ENCODE measurements at places on chromosomes 11 and 22.

DNA sequence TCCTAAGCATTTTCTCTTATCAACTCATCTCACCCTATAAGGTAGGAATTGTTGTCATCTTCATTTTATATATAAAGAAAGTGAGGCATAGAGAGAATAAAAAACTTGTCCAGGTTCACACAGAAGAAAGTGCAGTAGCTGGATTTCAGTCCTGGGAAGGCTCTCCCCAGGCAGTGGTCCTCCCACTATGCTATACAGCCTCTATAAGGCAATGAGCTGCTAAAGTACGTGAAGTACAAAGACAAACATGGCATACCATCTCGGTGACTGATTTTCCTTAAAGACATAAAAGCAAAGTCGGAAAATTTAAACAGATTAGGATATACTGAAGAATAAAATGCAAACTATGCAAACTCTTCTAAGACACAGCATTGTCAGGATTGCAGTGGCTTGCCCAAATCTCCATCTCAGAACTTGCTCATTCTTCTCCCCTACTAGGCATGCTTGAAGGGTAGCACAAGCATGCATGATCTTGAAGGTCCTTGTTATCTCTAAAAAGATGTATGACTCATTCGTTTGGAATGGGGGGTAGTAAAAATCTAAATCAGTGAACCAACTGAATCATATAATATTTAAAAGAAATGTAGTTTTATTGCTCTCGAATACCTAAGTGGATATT is 97.8 kb upstream of the CSNK2A3 start:
- peak; percentile 54 for DNase-seq

GRCh38 chr11:133889893-133890292 is 44.6 kb upstream of the SPATA19 start:
- no peak for DNase-seq

DNA sequence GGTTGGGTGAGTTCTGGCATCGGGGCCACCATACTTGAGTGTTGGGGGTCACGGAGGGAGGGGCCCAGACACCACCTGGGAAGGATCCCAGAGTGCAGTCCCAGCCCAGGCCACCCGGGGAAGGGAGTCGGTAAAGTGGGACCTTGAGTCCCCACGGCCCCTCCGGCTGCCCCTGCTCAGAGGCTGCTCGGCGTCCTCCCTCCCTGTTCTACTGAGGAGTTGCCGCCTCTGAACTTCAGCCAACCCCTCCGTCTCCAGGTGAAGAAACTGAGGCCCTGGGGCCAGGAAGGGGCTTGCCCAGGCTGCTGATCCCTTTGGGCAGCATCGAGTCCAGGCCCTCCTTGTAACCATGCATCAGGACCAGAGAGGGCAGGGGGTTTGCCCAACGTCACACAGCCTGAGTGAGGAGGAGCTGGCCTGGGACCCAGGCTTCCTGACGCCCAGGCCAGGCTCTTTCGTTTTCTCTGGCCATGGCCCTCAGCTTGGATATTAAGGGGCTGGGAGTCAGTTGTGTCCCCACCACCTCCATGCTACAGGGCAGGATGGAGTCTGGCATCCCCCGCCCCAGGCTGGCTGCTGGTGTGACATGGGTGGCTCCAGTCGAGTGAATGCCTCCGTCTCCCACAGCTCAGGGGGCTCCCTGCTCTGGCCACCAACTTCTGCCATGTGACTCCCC is 1.3 kb downstream of the PARVG start:
- no peak for DNase-seq

DNA sequence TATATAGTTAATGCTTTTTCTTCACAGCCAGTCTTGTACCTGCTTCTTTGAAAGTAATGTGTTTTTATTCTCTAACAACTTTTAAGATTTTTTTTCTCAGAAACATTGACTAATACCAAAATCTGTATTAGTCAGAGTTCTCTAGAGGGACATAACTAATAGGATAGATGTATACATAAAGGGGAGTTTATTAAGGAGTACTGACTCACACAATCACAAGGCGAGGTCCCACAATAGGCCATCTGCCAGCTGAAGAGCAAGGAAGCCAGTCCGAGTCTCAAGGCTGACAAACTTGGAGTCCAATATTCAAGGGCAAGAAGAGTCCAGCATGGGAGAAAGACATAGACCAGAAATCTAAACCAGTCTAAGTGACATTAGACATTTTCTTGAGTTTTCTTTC is 140.0 kb downstream of the RAB38 start:
- no peak for DNase-seq

- no peak for DNase-seq
Observed at GRCh38 chr22:41838842-41839618, 6.1 kb downstream of the SREBF2 start.

DNA sequence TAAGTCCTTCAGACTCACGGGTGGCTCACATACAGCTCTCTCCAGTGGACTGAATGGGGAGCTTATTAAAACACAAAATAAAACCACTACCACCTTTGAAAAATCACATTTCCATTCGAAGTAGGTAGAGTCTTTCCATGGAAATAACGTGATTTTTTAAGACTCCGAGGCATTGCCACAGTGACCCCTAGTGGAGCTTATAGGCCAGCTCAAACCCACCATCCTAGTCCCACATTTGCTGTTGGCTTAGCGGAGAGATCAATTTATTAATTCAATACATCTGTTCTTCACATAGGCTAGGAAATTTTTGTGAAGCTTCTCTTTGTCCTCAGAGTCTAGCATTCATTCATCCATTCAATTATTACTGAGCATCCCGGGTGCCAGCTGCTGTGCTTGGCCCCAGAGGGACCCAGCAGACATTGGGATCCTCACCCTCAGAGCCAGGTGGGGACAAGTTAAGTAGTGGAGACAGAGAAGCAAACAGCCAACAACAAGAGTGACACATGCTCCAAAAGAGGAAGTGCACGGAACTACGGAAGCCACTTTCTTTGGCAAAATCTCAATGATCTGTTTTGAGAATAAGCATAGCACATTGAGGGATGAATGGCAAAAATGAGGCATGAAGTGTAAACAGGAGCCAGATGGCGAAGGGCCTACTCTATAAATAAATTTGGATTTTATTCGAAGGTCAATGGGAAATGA is 10.2 kb upstream of the P4HA3 start:
- DNase-seq = no peak

- peak; percentile 14 for DNase-seq
Observed at GRCh38 chr22:50656122-50657070, 16.2 kb upstream of the SHANK3 start.

DNA sequence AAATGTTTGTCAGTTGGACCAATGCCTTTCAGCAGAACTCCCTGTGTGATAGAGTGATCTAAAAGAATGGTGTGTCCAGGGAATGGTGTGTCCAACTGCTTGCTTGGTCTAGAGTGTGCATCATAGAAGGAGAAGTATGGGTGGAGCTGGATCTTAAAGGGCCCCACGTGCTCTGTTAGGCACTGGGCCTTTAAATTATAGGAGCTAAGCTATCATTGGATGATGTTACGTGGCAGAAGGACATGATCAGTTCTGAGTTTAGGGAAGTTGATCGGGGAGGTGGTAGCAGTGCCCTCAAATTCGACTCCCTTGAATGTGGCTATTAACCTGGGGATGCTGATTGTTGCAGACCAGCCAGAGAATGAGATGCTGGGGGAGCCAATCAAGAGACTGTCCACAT is 16.4 kb downstream of the STX3 start:
- no peak for DNase-seq

DNA sequence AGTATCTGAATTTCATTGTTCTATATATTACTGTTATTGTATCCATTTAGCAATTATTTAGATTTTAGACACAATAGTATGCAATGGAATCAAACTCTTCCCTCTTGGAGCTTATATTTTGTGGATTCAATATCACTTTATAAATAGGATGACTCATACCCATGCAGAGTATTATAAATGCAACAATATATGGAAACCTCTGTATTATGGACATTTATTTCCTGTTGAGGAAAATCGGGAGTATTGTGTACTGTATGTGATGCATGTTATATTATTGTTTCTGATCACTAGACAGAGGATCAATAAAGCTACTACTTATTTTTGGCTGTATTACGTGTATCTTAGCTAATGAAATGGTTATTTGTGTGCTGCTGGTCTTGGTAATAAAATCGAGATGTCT is 770 bp downstream of the METTL15 start:
- DNase-seq = no peak

GRCh38 chr11:82945682-82946081 is 44.1 kb downstream of the DDIAS start:
- no peak for DNase-seq

- no peak for DNase-seq
Observed at GRCh38 chr22:20396639-20397038, 2.7 kb downstream of the ZNF74 start.

DNA sequence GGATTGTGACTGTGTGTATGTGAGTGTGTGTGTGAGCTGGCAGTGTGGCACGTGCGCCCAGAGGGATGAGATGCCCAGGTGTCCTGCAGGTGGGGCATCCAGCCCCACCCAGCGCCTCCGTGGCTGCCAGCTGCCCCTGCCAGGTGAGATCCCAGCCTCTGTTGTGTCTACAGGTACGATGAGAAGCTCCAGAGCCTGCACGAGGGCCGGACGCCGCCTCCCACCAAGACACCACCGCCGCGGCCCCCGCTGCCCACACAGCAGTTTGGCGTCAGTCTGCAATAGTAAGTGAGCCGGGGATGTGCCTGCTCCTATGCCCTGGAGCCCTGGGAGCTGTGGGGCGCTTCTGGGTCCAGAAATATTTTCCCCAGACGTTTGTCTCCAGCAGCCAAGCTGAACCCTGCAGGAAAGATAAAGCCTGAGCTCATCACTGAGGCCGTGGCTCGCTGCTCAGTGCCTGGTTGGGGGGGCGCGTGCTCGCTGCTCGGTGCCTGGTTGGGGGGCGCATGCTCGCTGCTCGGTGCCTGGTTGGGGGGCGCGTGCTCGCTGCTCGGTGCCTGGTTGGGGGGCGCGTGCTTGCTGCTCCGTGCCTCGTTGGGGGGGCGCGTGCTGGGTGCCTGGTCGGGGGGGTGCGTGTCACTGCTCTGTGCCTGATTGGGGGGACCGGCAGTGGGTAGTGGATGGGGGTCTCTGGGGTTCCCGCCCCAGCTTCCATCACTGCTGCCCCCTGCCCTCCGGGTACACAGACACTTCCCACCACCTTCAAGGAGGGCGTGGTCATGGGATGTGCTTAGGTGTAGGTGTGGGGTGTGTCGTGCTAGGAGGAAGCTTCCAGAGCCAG is 73.2 kb downstream of the ARHGAP8 start:
- no peak for DNase-seq

- DNase-seq = no peak
Observed at GRCh38 chr11:133639408-133639807, 107.1 kb upstream of the OPCML start.

GRCh38 chr22:48182031-48182430 is 1419.6 kb downstream of the TBC1D22A start:
- DNase-seq = no peak

DNA sequence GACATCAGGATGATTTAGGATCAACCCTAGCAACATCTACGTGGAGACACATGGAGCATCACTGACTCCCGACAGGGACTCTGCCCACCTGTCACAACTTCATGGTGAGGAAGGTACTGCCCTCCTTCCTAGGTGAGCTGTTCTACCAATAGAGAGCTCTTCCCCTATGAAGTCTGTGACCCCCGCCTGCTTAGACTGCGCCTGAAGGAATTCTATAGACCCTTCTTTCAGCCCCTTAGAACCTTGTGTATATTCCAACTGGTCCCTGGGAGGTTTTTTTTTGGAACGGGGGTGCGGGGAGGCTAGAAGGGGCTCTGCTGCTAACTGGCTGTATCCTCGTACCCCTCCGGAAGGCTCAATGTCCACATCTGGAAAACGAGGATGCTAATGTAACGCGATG is 566 bp downstream of the INTS4 start:
- no peak for DNase-seq

DNA sequence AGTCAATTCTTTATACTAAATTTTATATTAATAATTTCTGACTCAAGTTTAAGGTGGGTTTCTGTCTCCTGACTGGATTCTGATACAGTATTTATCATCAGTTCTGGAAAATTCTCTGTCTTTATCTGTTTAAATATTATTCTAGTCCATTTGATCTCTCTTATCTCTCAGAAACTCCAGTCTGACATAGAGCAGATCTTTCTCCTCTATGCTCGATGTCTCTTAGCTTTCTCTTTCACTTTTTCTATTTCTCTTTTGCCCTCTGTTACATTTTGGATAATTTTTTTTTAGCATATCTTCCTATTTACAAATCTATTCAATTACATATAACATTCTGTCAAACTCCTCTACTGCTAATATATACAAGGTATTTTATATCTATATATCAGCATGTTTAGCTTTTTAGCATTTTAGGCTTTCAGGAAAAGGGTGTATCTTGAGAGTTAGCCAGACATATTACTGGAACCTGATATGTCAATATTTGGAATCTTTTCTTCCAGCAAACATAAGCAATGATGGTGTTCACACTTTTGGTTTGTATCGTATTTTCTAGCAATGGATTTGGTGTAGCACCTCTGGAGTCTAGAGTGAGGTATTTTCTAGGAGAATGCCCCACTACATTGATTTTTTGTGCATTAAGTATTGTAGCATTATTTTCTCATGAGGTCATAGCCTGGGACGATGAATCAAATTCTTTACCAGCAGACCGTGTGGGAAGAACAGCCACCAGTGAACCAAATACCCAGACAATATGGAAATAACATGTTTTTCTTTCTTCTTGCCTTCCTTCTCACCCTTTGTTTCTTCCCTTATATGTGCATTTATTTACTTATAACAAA is 4.1 kb upstream of the NNMT start:
- no peak for DNase-seq

GRCh38 chr11:1303126-1303821 is 6.2 kb downstream of the TOLLIP start:
- no peak for DNase-seq

- no peak for DNase-seq
Observed at GRCh38 chr22:43953988-43954785, 1.1 kb upstream of the SAMM50 start.

DNA sequence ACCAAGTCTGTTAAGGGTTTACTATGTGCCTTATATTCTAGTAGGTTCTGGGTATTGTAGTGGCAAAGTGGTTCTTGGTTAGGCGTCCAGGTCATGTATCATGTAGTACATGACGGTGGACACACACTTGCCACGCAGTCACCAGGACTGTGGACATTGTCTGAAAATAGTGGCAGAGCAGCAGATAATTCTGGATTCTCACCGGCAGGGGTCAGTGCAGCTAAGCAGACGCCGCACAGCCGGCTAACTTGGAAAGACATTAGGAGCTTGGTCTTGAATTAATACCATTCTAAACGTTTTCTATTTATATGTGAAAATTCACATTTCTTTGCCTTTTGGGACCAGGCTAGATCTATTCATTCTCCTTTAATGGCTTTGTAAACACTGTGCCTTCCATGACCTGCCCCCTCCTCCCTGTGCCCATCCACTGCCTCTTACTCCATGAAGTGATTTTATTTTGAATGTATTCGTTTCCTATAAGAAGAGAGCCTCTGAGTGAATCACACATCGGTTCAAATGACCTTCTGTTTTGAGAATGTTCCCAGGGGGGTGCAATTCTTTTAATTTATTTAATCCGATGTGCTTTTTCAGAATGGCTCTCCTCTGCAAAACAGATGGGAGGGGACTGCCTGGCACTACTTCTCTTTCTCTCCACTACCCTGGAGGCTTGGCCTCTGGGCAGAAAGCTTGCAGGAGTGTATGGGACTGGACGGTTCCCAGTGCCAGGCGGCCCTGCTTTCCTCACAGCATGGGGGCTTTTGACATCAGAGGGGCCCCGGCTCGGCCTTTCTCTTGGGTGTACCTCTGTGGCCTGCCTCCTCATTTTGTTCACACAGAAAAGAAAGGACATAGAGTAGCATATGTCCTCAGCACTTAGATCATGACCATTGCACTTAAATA is 378.0 kb downstream of the NTM start:
- peak; percentile 9 for DNase-seq
